ENCODE measurements at places on chromosomes 1 and 21.

GRCh38 chr1:17805869-17806684, 50.9 kb downstream of the ACTL8 start:
- no peak for DNase-seq

DNA sequence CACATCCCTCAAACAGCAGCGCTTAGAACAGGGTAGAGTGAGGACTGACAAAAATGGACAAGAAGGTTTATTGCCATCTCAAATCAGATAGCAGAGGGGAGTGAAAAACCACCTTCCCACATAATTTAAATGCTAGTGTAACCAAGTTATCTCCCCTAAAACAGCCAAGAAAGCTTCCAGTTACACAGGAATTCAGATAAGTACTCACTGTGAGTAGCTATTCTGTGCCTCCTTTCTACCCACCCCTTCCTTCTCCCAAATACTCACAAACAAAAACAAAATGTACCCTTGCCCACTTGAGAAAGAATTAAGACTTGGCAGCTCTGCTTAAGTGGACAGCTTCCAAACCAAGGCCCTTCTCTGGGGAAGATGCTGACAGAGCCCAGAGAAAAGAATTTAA, 9.1 kb downstream of the OTUD7B start:
- DNase-seq = no peak

GRCh38 chr1:89635825-89636815, 3.2 kb downstream of the LRRC8C start:
- DNase-seq = no peak

DNA sequence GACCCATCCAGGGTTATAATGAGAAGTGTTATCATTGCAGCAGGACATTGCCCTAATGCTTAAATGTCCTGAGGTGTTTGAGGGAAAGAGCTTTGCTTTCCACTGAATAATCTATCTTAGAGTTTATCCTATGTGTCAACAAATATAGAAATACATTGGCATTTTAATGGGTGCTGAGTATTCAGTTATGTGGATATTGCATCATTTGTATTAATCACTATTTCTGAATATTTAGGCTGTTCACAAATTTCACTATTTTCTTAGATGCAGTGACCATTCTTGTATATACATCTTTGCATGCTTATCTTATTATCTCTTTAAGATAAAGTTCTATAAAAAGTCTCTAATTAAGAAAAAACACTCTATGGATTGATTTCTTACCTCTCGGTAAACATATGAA, 18.2 kb downstream of the TRIM67 start:
- DNase-seq = no peak

DNA sequence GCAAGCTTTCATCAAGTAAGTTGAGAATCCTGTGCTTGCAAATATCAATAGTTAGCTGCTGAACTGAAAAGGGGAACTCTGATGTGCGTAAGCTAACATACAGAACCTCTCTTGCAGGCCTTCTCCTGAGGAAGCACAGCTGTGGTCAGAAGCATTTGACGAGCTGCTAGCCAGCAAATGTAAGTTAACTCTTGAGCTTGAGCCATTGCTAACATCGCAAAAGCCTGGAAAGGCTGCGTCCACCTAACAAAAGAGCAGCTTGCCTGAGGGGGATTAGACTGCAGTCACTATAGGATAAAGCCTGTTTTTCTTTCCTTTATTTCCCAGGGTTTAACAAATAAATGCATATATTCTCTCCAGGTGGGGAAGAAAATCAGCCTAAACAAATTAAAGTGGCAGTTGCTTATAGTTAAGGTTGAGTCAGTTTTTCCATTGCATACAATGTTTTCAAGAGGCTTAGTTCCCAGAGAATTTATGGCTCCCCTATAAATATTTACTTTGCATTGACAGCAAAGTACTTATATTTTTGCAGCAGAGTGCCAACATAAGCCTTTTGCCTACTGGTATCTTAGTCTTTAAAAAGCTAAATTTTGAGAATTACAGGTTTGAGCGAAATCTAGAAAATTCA, 1.5 kb downstream of the RGS2 start:
- DNase-seq = no peak

DNA sequence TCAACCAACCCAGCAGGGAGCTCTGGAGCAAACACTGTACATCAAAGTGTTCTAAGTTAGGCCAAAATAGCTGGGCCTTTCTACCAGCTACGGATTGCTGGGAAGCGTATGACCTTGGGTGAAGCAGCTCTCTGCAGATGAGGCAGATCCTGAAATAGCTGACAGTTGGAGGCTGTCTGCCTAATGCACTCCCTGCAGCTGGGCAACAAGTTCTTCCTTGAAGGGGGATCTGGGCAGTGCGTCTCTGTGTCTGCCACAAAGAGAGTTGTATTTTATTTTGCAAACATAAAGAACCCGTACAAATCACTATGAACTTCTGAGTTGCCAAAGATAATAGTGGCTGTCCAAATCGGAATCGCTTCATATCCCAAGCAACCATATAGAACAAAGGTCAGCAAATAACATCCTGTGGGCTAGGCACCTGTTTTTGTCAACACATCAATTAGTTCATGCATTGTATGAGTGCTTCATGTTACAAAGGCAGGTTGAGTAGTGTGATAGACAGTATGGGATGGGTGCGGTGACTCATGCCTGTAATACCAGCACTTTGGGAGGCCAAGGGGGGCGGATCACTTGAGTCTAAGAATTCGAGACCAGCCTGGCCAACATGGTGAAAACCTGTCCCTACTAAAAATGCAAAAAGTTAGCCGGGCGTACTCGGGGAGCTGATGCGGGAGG, 29.1 kb upstream of the KLF17 start:
- DNase-seq = no peak

DNA sequence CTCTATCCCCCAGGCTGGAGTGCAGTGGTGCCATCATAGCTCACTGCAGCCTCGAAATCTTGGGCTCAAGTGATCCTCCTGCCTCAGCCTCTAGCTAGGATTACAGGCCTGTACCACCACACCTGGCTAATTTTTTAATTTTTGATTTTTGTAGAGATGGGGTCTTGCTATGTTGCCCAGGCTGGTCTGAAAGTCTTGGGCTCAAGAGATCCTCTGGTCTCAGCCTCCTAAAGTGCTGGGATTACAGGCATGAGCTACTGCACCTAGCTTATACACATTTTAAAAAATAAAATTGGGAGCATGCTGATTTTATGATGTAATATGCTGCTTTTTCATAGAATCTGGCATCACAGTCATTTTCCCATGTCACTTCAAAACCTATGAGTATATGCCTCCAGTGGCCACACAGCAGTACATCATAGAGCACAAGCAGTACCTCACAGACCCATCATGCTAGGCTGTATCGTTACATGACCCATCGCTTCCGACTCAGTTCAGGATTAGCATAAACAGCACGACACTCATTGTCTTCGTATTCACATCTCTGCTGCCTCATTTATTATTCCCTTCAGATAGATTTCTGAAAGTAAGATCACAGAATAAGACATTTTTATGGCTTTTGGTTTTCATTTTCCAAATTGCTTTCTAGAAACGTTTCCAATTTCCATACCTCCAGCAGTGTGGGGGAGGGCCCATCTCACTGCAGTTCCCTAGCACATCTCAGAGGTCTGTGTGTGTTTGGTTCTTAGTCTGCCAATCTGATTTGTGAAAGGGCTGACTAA, 35.9 kb upstream of the CCSAP start:
- DNase-seq = no peak

GRCh38 chr21:45339421-45340402, 52.0 kb upstream of the POFUT2 start:
- no peak for DNase-seq

DNA sequence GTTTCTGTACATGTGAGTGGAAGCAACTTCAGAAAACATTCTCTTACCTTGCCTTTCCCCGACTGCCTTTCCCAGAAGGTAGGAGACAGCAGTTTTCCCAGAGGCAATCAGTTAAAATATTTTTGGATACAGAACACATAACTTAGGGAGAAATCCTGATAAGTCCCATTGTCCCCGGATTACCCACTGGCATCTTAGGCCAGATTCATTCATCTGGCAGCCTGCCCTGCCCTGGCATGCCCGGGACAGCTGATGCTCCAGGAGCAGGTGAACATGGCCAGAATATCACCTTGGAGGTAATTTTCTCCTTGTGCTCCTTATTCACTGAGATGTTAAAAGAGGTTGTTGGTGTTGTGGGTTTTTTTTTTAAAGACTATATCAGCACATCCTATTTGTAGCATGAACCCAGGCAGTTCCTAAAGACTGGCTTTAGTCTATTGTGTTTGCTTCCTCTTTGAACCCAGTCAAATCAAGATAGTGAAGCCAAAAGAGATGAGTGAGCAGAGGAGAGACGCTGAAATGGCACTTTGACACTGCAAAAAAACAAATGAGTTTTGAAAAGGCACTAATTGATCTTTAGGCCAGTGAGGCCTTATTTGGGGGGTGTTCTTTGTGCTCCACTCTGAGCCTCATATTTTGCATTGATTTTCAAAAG, 139.6 kb downstream of the PLPP3 start:
- no peak for DNase-seq

DNA sequence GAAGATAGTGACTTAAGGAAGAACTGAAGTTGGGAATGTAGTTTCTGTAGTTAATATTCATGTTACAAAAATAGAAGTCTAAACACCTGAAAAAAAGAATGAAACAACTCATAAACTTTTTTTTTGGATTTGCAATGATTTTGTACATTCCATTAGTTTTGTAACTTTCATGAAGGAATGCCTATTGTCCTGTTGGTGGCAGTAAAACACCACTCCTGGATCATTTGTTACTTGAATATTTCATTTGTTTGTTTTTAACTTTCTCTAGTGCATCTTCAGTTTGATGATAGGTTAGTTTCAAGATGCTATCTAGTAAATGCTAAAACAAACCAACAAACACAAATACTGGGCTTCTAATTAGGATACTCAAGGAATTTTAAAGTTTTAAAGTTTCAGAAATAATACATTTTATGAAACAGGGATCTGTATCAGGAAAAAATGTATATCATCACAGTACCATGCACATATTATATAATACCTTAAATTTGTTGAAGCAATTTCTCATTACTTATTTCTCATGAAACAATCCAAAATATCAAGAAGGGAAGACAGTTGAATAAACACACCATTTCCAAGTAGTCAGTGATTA, 229.7 kb upstream of the CACYBP start:
- no peak for DNase-seq

- no peak for DNase-seq
Measured at GRCh38 chr21:31201548-31201947, 142.5 kb downstream of the TIAM1 start.

- no peak for DNase-seq
Measured at GRCh38 chr21:42425591-42425990, 21.9 kb downstream of the UBASH3A start.

- no peak for DNase-seq
Measured at GRCh38 chr1:160653620-160654016, 6.8 kb upstream of the SLAMF1 start.

- no peak for DNase-seq
Measured at GRCh38 chr1:15765495-15766194, 7.0 kb downstream of the FBLIM1 start.

DNA sequence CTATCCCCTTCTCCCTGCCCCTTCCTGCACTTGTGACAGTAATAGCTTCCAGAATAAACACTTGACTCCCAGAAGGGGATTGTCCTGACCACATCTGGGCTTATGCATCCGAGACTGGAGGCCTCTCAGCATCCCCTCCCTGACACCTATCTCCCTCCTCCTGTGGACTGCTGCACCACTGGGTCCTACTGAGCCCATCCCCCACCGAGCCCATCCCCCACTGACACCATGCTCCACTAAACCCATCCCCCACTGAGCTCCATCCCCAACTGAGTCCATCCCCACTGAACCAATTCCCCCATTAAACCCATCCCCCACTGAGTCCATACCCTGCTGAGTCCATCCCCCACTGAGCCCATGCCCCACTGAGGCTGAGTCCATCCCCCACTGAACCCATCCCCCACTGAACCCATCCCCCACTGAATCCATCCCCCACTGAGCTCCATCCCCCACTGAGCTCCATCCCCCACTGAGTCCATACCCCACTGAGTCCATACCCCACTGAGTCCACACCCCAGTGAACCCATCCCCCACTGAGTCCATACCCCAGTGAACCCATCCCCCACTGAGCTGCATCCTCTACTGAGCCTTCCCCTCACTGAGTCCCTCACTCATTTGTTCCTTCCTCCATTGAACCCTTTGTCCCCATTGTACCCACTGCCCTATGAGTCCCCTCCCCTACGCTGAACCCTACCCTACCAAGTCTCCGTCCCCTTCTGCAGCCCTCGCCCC, 5.6 kb downstream of the PDZK1IP1 start:
- no peak for DNase-seq

GRCh38 chr1:183548116-183548515, 42.1 kb downstream of the NCF2 start:
- DNase-seq = no peak

DNA sequence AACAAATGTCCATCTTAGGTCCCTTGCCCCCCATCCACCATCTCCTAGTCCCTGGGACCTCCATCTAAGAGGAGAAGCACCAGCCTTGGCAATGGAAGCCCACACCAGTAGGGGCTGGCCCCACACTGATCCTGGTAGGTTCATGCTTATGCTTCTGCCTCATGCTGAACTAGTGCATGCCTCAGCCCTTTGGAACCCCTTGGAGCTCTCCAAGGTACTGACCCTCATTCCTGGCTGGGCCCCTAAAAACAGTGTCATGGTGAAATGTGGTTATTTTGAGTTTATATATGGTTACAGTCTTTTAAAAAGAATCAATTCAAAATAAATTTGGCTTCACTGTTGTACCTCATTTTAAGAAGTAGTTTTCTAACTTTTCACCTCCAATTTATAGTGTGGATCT, 108.3 kb downstream of the HIVEP3 start:
- no peak for DNase-seq

DNA sequence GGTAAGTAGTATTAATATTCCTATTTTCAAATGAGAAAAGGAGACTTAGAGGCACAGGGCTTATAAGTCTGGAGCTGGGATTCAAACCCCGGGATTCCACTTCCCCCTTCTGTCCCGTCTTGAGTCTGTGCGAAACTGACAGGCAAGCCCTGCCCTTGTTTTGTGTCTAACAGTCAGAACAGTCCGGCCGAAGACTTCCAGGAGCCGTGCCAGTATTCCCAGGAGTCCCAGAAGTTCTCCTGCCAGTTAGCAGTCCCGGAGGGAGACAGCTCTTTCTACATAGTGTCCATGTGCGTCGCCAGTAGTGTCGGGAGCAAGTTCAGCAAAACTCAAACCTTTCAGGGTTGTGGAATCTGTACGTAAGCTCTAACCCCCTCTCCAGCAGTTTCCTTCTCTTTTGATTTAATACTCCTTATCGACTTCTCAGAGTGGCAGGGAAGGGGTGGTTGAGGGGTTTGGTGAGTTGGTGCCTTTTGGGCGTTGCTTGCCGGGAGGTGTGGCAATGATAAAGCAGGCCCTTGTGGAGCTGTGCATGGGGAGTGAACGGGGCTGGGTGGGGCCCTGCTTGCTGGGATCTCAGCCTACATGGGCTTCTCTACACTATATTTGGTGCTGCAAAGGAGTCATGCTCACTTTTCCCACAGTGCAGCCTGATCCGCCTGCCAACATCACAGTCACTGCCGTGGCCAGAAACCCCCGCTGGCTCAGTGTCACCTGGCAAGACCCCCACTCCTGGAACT, 29.4 kb downstream of the IL6R start:
- DNase-seq = no peak

- no peak for DNase-seq
Measured at GRCh38 chr1:43769350-43769908, 62.1 kb downstream of the ST3GAL3 start.

- DNase-seq = no peak
Measured at GRCh38 chr1:169848456-169848855, 45.2 kb downstream of the SCYL3 start.

Measured in stimulated activated CD8-positive, alpha-beta memory T cell treated with anti-CD3 and anti-CD28 coated beads, Interleukin-15, amount 100 ng/mL, for 1 hour (primary cell).